T-helper 22 cell (primary cell): ENCODE measurements at places on chromosomes 12 and 14.

DNA sequence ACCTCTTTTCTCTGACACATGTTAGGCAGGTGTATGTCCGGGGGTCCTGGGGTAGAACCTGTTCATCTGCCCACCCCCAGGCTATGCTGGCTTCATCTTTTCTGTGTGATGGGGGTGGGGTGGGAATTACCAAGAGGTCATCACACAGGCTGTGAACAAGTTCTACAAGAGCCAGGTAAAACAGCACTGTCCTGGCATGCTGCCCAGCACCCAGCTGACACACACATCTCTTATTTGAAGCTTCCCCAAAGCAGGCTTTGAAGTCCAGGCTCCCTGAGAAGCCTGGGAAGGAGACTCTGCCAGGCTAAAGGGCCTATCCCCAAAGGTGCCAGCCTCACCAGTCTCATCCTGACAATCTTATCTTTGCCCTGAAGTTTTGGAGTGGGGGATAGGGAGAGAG lies 141.1 kb downstream of the ALG10 start:
- no peak for DNase-seq

- no peak for DNase-seq
Measured at GRCh38 chr12:108640802-108641445, 7.2 kb upstream of the SELPLG start.

- no peak for DNase-seq
Measured at GRCh38 chr12:89493670-89494302, 30.8 kb downstream of the GALNT4 start.

DNA sequence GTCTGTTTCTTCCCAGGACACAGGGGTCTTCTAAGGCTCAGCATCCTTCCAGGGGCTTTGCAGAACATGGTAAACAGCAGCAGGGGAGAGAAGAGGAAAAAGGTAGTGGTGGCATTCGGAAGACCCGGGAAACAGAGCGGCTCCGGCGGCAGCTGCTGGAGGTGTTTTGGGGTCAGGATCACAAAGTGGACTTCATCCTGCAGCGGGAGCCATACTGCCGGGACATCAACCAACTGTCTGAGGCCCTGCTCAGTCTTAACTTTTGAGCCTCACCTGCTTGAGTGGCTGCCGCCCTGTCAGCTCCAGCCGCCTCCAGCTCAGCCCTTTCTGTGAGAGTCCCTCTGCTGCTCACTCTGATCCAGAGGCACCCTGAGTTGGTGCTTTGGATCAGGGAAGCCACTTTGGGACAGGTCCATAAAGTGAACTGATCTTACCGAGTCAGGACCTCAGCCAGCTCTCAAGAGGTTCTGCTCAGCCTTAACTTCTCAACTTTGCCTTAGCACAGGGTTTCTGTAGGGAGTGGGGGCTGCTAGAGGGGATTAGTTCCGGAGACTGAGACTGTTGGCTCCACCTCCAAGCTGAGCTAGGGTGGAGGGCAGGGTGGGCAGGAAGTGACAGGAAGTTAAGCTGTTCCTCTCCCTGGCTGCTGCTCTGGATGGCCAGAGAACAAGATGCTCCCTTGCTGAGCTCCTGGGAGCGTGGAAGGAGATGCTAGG lies 5.4 kb downstream of the SDR39U1 start:
- DNase-seq, result no peak

GRCh38 chr14:89912667-89913211 lies 41.8 kb downstream of the EFCAB11 start:
- no peak for DNase-seq

DNA sequence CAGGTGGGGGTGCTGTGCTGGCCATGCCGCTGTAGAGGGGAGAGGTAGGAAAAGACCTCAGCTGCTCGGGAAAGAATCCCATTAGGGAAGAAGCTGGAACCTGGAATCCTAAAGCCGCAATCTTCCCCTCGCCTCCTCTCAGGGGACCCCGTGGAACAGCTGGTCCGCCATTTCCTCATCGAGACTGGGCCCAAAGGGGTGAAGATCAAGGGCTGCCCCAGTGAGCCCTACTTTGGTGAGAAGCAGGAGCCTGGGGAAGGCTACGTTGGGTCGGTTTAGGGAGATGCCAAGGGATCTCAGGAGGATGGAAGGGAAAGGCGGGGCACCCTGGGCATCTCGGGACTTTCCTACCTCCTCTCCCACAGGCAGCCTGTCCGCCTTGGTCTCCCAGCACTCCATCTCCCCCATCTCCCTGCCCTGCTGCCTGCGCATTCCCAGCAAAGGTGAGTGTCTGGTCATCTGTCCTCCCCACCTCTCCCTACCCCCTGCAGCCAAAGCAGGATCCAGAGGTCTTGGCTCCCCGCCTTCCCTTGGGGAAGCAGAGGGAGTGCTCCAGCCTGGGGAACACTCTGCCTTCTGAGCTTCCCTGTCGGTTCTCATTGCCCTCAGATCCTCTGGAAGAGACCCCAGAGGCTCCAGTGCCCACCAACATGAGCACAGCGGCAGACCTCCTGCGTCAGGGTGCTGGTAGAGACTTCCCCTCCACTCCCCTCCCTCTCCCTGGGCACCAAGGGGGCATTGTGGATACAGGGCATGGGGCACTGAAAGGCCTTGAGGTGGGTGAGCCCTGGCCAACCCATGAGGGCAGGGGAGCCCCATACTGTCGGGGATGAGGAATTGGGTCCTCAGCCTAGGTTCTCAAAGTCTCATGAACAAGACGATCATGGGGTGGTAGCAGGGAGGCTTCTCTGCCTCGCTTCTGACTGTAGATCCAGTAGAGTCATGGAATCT lies 12.4 kb downstream of the TNS2 start:
- no peak for DNase-seq

- DNase-seq, result no peak
Measured at GRCh38 chr12:86249851-86250250, 6.3 kb downstream of the MGAT4C start.

- DNase-seq, result no peak
Measured at GRCh38 chr12:131940141-131940547, 9.6 kb upstream of the EP400 start.

DNA sequence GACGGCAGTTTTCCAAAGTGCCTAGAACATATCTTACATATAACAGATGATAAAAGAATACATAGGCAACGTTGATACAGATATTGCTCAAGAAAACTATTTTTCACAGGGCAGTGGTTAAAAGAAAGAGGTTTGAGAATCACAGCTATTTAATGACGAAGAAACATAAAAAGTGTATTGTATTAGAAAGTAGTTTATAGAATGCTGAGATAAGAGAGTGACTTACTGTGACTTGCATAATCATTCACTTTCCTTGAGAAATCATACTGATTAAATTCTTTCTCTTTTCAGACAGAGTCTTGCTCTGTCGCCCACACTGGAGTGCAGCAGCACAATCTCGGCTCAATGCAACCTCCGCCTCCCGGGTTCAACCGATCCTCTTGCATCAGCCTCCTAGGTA lies 57.7 kb downstream of the PPP1R12A start:
- no peak for DNase-seq

DNA sequence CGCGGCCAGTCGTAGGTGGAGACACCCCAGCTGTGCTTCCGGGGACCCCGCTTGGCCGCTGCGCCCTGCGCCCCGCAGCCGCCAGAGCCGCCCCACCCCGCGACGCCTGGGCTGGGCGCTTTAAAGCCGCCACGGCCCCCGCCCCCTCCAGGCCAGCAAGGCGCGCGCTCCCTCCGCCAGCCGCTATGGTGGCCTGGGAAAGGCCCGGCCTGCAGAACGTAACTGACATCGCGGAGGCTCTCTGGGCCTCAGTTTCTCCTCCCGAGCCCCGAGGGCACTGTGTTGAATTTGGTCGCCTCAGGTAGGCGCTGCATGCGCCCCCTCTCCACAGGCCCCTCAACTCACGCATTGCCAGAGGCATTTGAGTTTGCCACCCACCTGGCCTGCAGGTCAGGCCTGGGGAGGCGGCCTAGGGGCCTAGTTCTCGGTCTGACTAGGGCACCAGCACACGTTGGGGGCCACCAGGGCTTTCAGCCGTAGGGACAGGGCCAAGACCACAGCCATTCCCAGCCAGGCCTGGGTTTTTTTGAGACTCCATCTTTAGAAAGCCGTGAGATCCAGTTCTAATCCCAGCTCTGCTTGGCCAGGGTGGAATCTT lies at the start of gene NGB:
NGB (minus strand) TSS at position 94 of the 598 bp plus-strand sequence. CDS start 269 bp downstream, outside the sequence.
- DNase-seq, result no peak

DNA sequence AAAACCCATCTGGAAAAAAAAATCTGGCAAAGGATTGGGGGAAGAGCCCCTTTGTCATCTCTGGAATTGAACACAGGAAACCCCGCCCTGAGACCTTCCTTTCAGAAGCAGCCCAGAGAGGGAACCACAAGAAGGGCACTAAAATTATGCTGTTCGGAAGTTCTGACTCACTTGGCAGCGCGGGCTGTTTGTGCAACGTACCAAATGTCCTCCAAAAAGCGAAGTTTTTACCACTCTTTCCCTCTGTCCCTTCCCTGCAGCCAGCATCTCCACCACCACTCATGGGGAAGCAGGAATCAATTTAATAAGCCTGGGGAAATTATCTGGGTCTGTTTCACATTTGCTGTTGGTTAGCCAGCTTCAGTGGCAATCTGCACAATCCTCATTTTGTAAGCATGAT lies 3.2 kb upstream of the SYNE3 start:
- peak; percentile 66 for DNase-seq

DNA sequence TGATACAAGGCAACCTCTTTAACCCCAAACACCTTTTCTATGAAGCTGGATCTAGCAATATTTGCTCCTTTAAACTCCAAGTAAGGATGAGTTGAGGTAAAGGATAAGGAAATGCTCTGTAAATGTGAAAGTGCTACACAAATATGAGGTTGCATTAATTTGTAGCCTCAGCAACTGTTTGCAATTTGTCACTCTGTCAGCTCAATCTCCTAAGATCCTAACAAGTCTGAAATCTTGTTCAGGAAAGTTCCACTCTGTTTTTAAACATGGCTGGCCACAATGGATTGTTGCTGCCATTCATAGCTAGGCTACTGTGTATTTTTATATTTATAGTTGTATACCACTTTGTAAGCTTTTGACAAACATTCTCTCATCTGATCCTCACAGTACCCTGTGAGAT lies 51.3 kb downstream of the SCN8A start:
- no peak for DNase-seq

DNA sequence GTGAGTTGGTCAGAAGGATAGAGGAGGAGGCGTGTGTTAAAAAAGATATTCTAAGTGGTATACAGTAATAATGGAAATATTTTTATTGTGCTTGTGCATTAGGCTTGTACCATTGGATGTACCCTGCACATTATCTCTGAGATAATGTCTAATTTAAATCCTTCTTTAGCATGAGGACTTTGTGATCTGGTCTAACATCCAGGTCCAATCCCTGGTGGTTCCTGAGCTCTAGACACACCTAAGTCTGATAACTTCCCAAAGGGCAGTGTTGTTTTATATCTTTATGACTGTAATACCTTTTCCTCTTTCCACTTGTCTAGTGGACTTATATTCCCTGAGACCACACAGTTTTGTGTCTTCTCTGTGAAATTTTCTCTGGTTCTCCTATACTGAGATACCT lies 20.6 kb downstream of the PRPF39 start:
- no peak for DNase-seq

- DNase-seq, result no peak
Measured at GRCh38 chr14:22471545-22472121, 117.4 kb downstream of the DAD1 start.

GRCh38 chr12:93322784-93323183 lies 54.9 kb upstream of the NUDT4 start:
- DNase-seq, result no peak

GRCh38 chr14:100754020-100754419 lies 27.3 kb downstream of the DLK1 start:
- DNase-seq, result no peak

DNA sequence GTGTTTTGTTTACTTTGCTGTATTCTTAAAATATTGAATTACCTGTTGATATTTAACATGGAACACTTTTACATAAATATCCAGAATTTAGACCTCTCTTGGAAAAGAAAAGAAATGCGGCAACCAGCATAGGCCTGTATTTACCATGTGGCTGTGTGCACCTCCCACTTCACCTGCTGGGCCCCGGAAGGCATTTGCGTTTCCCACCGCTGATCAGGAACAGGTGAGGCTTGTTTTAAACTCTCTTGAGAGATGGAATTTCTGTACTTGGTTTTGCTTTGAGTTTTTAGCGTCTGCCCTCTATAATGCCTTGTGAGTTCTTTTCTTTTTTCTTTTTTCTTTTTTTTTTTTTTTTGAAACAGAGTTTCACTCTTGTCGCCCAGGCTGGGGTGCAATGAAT lies 124.2 kb downstream of the GLT1D1 start:
- DNase-seq, result no peak

DNA sequence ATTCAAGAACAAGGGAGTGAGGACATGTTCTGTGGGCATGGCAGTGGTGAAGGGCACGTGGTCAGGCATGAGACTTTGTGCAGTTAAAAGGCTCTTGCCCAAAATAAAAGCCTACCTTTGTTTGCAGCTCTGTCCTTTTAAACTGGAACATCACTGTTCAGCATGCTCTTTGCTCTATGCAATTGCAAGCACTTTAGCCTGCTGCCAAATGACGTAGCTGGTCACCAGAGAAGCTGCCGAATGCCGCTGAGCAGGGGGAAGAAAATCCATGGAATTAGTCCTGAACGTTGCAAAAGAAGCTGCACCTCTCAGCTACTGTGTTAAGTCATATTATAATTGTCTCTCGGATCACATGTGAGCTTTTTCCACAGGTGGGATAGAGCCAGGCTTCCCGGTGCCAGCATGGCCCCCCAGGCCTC lies 176.3 kb upstream of the DIO2 start:
- DNase-seq, result no peak

DNA sequence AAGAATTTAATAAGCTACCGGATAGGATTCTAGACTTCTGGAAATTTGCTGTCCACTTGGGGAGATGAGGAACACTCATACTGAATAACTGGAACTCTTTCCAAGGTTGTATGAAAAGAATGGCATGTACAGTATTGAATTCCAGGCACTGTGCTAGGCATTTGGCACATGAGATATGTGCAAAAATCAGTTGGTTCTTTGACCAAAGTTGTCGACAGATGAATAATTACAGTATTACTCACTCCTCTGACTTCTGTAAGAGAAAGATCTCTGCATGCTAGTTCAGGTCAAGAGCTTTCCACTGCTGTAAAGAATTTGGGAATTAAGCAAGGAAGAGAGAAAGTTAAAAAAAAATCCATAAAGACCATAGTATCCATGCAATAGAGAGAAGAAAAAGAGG lies 764.7 kb downstream of the BCL11B start:
- DNase-seq, result no peak

DNA sequence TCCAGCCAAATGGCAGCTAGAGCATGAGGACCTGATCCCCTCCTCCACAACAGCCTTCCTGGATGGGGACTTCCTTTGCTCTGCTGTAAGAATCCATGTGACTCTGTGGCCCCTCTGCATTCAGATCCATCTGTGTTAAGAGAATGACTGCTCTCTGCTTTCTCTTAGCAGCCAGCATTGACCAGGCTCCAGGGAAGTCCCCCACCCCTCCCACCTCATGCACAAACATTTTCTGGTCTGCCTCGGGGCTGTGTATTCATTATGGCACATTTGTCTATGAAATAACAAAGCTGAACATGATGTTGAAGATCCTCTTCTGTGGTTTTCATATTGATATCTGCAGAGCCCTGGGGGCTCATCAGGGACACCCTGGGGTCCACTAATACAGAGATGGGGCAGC lies 201.7 kb downstream of the NUAK1 start:
- no peak for DNase-seq

GRCh38 chr12:64459394-64459891 lies 7.5 kb downstream of the TBK1 start:
- DNase-seq, result no peak

GRCh38 chr14:23375527-23376251 lies 1.2 kb upstream of the CMTM5 start:
- DNase-seq, result no peak

- DNase-seq, result no peak
Measured at GRCh38 chr12:31491841-31492598, 98.9 kb downstream of the DENND5B start.

GRCh38 chr12:109621901-109622364 lies 48.3 kb downstream of the MVK start:
- no peak for DNase-seq
